ENCODE measurements at places on chromosomes 2 and 18.

GRCh38 chr2:228838819-228839218 lies 432.3 kb downstream of the PID1 start:
- no peak for DNase-seq

DNA sequence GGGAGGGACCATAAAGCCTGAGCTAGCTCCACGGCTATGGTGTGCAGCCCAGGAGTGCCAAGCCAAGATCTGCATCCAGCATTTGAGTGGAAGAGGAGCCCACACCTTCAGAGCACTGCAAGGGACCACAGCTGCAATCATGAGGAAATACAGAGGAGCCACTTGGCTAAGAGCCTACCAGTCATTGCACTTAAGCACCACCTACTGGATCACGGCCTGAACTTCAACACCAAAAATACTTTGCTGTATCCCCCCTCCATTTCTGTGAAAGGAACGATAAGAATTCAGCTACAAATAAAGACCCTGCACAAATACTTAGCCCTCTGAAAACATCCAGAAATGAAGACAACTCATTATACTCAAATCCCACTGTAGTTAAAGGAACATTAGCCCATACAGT lies 545.3 kb downstream of the TSN start:
- no peak for DNase-seq

DNA sequence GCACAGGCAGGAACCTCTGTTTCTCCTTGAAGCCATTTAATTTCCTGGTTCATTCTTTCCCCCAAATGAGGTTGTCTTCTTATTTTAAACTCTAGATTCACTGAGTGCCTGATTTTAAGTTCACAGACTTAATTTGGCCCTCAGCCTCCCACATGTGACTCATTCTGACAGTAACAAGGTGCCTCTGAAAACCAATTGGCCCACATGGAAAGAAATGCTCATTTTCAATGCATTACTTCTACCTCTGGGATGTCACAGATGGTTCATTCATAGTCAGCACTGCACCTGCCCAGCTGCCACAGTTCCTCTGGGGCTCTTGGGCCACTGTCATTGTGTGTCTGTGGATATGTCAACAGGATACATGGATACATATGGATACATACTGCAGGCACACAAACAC lies 140.4 kb upstream of the CAPN13 start:
- no peak for DNase-seq

GRCh38 chr18:12838178-12838634 lies 45.8 kb downstream of the PTPN2 start:
- DNase-seq, result no peak

DNA sequence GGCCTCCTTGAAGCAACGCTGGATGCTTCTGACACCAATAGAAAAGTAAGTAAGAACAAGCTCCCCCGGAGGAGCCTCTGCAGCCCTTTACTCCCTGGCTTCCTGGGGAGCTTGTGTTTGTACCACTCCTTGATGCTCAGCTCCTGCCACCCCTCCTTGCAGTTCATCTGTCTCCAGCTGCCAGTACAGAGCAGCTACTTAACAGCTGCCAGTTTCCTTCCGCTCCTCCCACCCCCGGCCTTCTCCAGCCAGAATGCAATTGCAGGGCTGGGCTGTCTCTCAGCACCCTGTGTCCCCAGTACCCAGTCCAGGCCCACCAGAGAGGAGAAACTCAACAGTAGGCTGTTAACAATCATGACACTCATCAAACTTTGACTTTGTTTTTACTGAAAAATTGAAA lies 109.4 kb downstream of the AOX1 start:
- no peak for DNase-seq

DNA sequence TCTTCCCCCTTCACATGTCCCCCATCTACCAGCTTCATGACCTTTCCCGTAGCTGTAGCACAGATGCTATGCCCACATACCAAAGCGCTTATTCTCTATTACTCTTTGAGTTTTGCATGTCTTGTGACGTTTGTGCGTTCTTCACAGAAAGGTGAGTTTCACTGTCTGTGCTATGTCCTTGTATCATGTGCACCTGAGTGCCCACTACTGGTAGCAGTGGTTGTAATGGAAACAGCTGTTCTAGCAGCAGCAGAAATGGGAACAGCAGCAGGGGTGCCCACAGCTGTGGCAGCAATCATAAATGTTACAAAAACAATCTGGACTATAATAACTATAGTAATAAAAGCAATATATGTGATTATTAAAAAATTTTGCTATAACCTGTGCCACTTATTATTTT lies 127.1 kb downstream of the STK39 start:
- no peak for DNase-seq

GRCh38 chr2:216498379-216499352 lies at the start of gene RPL37A:
Gene RPL37A (plus strand): TSS chr2:216498844. CDS start chr2:216498875, 31 bp downstream.
- DNase-seq, result peak; percentile 93

- no peak for DNase-seq
Observed at GRCh38 chr2:174666312-174666711, 68.7 kb upstream of the WIPF1 start.

DNA sequence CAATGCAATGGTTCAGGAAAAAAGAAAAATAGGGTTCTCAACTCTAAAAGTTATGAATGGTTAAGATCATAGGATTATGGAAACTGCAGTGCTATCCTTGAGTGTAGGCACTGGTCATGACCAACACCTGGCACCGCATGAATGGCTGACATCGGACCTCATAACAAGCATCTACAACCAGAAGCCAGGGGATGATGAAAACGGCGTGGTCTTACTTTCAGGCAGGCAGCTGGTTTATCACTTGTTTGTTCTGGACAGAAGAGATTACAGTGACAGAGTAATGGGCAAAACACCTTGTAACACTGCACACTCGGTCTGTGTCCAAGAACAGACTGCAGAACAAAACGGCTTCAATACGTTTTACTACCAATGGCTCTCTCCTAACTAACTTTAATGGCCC lies 132.8 kb downstream of the STK39 start:
- DNase-seq, result no peak

GRCh38 chr18:76426737-76427305 lies 68.2 kb downstream of the ZNF516 start:
- peak; percentile 61 for DNase-seq

DNA sequence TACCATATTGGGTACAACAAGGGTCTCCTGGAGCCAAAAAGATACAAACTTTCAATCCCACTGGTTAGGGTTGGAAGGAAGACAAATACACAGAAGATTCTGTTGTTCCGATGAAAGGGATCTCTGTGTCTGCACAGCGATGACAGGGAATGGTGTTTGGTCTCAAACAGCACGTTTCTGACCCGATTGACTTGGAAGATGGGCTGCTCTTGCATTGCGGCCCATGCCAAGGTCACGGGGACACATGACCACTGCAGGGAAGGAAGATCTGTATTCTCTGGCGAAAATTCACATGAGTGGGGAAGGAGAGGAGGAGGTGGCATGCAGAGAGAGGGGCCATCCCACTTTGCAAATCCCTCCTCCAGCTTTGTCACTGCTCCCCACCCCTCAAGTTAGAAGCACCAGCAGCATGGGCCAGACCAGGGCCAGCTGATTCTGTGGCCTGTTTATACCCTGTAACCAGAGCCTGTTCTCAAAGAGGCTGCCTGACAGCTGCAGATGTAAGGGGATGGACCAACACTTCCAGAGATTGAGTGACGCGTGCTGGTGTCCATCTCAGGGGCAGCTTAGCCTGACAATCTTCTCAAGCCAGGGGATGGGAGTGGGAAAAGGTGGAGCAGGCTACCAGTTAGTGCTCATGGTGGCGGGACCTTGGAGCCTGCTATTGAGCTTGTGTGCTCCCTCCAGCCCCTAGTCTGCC lies 57.2 kb downstream of the TNP1 start:
- no peak for DNase-seq

- DNase-seq, result no peak
Observed at GRCh38 chr2:42348113-42348805, 12.8 kb downstream of the COX7A2L start.

DNA sequence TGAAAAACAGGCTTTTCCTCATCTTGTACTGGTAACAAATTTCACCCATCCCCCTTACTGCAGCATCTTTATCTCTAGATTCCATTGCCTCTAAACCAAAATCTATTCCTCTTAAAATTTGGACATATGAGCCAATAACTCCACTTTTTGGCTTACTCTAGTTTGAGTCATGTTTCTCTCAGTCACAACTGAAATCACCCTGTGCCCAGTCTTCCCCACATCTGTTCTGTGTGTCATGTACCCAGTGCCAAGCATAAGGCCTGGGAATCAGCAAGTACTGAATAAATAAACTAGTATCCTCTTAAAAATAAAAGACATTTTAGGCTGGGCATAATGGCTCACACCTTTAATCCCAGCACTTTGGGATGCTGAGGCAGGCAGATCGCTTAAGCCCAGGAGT lies 20.8 kb upstream of the CHN1 start:
- DNase-seq, result no peak

- no peak for DNase-seq
Observed at GRCh38 chr2:26968001-26968400, 2.4 kb upstream of the MAPRE3 start.

GRCh38 chr2:20579866-20580265 lies 71.0 kb downstream of the HS1BP3 start:
- DNase-seq, result no peak

GRCh38 chr2:101047075-101047766 lies 45.1 kb downstream of the RPL31 start:
- no peak for DNase-seq

DNA sequence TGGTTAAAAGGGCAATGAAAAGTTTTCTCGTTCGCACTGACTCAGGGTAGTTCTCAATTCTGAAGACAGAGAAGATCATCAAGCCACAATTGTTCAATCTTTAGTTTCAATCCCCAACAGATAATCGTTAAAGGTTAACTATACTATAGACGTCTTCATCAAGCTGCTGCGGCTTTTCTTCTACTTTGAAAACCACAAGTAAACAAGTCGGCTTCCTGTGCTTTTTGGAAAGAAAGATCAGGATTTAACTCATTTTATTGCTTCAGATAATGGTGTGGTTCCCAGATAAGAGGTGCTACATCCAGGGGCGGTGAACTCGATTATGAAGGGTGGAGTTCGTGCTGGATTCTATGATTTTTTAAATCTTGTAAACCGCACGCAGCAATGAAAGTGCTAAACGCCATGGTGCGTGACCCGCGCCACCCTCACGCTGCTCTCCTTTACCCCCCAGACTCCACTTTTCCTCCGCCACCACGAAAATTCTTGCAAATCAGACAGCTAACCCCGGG lies 545 bp upstream of the CDCA7 start:
- DNase-seq, result no peak

DNA sequence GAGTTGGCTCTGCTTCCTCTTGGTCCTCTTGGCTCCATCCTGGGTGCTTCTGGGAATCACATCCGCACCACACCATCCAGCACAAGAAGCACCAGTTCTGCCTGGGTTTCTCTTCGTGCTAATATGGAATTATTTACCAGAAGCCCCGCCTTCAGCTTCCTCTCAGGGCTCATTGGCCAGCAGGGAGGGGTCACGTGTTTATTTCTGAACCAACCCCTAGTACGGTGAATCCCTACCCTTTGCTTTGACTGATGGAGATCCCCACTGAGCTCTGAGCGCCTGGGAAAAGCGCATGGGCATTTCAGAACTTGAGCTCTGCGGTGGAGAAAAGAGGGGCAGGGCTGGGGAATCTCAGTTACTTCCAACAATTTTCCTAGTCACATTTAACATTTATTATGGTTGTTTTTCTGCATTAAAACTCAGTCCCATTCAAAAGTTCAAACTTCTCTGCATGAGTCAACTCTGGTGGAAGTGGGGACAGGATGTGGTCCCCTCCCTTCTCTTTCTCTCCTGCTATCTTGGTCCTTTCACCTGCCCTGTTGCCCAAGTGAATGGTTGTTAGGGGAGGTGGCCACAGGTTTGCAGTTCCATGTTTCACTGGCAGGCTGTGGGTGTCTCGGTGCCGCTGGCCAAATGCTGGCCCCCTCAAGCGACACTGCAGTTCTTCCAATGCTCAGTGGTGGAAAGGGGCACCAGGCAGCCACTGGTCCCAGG lies 76.4 kb upstream of the TTC39C start:
- no peak for DNase-seq

DNA sequence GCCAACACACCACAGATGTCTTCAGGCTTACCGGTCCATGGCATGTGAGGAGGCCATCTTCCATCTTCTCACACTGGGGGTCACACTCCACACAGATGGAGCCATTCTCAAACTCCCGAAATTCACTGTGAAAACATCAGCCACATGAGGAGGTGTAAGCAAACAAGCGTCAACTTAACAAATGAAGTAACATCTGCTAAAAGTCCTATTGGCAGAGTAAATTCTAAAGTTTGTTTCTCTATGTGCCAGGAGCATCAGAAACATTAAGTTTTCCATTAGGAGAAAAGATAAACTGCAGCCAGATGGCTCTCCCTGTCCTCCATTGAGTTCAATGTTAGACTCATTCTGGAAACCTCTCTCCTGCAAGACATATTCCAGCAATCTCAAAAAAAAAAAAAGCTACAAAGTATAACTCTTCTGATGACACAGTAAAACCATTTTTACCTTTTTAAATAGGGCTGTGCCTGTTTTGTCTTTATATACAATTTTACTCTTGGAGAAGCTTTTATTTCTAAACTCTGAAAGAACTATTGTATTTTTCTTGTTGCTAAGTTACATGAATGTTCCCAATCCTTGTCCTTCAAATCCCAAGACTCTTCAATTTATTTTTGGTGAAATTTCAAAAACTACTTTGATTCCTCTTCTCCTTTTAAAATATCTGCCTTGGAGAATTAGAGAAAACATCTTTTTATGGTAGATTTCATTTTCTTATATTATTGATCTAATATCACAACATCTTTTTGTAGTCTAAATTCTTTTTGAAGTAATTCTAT lies 865.3 kb downstream of the ERBB4 start:
- no peak for DNase-seq

- DNase-seq, result no peak
Observed at GRCh38 chr2:30707304-30707903, 99.8 kb downstream of the CAPN13 start.

GRCh38 chr2:3594493-3595281 lies at the start of gene COLEC11:
Gene COLEC11 (plus strand): TSS chr2:3595112. CDS start chr2:3604341, 9,229 bp downstream.
- DNase-seq, result peak; percentile 60

GRCh38 chr2:207663870-207664545 lies 38.8 kb upstream of the METTL21A start:
- DNase-seq, result no peak

- DNase-seq, result no peak
Observed at GRCh38 chr2:167264380-167264779, 376.1 kb downstream of the XIRP2 start.

DNA sequence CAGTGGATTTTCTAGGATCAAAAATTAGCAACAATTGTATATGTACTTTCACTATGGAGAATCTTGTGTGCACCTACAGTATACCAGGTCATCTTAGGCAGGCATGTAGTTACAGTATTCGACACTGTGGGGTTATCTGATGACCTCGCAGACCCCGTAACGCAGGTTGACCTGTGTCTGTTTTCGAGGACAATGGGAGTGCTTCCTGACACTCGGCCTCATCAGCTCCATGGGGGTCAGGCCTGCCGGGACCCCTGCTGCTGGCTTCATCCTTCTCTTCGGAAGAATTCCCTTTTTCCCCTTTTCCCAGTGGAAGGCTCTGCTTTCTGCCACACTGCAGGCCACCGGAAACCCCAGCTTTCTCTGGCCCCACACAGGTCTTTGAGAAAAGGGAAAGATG lies 102.8 kb upstream of the TMEM18 start:
- no peak for DNase-seq

GRCh38 chr18:44521668-44522022 lies 159.0 kb upstream of the SETBP1 start:
- DNase-seq, result no peak

Measured in left forelimb (tissue), 1 donor.